NCI-H510A (cell line): ENCODE measurements at places on chromosomes 12 and 14.

DNA sequence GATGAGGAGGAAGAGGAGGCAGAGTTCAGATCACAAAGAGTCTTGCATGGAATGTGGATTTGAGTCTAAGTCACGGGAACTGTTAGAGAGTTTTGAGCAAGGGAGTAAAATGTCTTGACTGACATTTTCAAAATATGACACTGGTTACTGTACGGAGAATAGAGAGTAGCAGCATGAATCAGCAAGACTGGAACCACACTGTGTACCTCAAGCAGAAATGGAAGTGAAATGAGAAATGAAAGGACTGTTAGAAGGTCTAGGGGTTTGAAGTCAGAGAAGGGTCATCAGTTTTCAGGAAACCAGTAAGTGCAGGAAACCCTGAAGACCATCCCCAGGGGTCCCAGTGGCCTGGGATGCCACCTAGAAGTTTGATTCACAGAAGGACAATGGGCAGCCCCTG, 236.3 kb downstream of the GALC start:
- no peak for DNase-seq

DNA sequence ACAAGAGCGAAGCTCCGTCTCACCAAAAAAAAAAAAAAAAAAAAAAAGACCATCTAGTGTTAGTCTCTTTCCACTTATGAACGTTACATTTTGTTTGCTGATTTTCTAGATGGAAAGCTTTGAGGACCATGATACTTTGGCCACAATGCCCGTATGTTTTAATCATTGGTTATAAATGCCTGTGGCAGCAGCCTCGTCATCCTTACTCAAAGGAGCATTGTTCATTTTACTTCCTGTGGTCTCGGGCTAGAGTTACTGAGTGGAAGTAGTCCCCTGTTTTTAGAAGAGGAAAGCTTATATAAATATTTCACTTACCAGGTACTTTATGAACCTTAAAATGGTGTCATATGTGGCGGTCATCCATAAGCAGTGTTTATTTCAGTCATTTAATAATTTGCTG, 359.9 kb downstream of the AEBP2 start:
- no peak for DNase-seq

- no peak for DNase-seq
Observed at GRCh38 chr12:81086342-81086741, 8.5 kb downstream of the ACSS3 start.

DNA sequence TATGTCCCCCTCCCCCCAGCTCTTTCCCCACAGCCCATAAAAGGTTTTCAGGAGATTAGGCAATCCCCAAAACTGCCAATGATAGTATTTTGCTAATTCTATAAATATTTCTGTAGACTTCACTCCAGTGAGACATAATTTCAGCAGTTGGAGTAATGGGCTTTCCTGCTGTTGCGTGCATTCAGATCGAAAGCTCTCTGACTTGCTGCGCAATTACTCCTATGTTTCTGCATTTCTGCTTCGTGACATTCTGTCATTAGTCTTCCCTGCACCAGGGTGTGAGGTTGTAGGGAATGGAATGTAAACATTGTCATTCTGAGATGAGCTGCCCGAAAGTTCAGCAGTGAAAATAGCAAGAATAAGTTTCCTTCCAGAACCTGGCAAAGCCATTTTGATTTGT, 58.2 kb downstream of the SAMD4A start:
- no peak for DNase-seq

- DNase-seq: no peak
Observed at GRCh38 chr12:15770021-15770420, 19.2 kb downstream of the EPS8 start.

GRCh38 chr12:126397071-126397581, 1331.9 kb downstream of the AACS start:
- DNase-seq: no peak

- no peak for DNase-seq
Observed at GRCh38 chr12:81888961-81889360, 129.8 kb upstream of the PPFIA2 start.

DNA sequence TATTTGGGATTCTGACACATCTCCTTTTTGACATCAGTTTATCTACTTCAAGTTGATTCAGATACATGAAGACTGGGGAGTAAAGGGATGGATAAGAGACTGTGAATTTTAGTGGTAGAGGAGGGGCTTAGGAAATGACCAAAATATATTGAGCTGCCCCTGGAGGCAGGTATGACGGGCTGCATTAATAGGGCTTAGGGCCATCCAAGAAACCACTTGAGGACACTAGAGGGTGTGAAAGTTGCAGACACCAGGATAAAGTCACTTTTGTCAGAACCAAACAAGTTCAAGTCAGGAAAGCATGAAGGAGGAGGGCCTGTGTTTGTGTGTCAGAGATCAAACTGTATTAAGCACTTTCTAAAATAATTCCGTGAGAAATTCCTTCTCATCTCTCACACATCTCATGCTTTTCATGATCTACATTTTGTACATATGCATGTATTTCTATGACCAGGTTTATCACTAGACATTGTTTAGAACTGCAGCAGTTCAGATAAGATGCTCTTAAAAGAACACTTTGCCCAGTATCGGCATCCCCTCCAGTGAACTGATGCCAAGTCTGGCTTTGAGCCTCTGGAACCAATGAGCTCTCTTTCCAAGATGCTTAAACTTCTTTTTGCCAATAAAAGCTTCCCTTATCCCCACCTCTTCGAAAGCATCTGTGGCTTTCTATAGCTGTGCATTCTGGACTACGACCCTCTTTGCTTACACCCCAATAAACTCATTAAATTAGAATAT, 136.9 kb downstream of the SLC38A1 start:
- DNase-seq: no peak

DNA sequence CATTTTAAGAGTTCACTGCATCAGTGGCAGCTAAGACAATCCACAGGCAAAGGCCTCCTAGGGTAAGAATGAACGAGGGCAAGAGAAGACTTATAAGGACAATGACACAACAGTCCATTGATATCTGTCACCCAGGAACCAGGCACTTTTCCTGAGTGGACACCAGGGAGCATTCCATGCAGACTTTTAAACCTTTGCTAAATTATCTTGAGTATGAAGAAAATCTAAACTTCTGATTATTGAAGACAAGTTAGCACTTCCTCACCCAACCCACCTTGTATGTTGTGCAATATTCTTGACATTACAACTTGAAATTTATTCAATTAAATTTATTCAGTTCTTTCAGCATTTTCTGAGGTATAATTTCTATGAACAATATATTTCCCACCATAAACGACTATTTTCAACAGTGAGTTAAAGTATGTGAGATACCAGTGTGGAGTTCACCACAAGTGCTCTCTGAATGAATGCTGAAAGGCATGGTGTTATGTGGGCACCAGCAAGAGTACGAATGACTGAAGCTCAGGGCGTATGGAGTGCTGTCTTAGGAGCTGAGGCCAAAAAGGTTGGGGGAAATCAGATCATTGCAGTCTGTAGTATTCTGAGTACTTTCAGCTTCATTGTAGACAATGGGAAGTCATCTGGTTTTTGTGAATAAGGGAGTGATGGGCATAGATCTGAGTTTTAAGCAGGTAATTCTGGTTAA, 124.3 kb upstream of the LMNTD1 start:
- no peak for DNase-seq

GRCh38 chr12:56081393-56082347, 1.7 kb downstream of the ERBB3 start:
- DNase-seq: no peak

- DNase-seq: no peak
Observed at GRCh38 chr14:36035675-36036074, 140.8 kb downstream of the PTCSC3 start.

GRCh38 chr12:15788233-15789219, 662 bp downstream of the EPS8 start:
- DNase-seq: peak; percentile 61

DNA sequence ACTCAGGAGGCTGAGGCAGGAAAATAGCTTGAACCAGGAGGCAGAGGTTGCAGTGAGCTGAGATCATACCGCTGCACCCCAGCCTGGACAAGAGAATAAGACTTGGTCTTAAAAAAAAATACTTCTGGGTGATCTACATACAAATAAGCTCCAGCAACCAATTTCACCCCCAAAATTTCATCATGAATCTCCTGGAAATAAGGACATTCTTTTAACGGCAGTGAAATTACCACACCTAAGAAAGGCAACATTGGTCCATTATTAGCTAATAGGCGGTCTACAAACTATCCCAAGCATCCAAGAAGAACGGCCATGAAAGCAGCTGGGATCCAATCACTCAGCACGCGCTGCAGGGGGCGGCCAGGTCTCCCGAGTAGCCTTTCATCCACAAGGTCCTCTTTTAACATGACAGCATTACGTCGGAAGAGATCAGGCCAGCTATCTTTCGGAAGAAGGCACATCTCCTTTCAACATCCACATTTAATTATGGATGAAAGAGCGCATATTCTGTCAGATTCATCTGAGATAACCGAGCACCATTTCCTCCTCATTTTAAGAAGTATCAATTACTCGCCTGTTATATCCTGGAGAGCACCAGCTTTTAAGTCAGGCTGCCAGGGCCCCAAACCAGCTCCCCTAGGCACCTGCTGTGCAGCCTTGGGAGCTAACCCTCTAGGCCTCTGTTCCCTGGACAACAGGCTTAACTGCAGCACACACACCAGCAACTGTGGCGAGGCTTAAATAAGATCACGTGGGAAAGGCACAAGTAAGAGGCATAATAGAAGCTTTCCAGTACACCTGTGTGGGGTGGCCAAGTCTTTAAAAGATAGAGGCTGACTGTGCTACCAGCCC, 4.2 kb downstream of the SLC15A4 start:
- no peak for DNase-seq

- no peak for DNase-seq
Observed at GRCh38 chr12:89278862-89279261, 73.4 kb downstream of the DUSP6 start.

GRCh38 chr12:132521712-132522292, 31.9 kb downstream of the FBRSL1 start:
- DNase-seq: no peak

DNA sequence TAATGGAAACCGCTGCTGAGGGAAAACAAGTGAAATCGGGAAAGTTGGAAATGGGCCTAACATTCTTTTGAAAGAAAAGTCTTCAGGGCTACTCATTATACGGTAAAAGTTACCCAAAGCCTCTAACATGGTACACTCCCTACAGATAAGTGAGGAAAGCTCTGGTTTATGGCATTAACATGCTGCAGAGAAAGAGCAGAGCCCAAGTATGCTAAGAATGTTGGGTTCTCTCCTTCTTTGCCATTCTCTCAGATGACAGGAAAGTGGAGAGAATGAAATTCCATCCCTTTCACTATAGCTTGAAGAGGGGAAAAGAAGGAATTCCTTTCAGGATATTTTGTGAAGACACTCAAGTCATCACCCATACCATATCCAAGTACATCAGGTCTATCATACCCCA, 348.0 kb downstream of the SEC23A start:
- no peak for DNase-seq

GRCh38 chr12:100827901-100828520, 33.4 kb downstream of the ANO4 start:
- DNase-seq: no peak

GRCh38 chr14:24093207-24093900, 757 bp upstream of the PCK2 start:
- DNase-seq: no peak

GRCh38 chr12:31951939-31952338, 7.3 kb upstream of the RESF1 start:
- no peak for DNase-seq

GRCh38 chr14:93128725-93129459, 13.2 kb upstream of the ITPK1 start:
- DNase-seq: no peak

- DNase-seq: no peak
Observed at GRCh38 chr12:26736563-26737486, 96.2 kb downstream of the ITPR2 start.

- no peak for DNase-seq
Observed at GRCh38 chr12:130200445-130200844, 38.2 kb downstream of the FZD10 start.

- DNase-seq: no peak
Observed at GRCh38 chr12:115402443-115403180, 718.6 kb upstream of the TBX3 start.

GRCh38 chr12:13941258-13942249, 39.8 kb downstream of the GRIN2B start:
- DNase-seq: no peak

DNA sequence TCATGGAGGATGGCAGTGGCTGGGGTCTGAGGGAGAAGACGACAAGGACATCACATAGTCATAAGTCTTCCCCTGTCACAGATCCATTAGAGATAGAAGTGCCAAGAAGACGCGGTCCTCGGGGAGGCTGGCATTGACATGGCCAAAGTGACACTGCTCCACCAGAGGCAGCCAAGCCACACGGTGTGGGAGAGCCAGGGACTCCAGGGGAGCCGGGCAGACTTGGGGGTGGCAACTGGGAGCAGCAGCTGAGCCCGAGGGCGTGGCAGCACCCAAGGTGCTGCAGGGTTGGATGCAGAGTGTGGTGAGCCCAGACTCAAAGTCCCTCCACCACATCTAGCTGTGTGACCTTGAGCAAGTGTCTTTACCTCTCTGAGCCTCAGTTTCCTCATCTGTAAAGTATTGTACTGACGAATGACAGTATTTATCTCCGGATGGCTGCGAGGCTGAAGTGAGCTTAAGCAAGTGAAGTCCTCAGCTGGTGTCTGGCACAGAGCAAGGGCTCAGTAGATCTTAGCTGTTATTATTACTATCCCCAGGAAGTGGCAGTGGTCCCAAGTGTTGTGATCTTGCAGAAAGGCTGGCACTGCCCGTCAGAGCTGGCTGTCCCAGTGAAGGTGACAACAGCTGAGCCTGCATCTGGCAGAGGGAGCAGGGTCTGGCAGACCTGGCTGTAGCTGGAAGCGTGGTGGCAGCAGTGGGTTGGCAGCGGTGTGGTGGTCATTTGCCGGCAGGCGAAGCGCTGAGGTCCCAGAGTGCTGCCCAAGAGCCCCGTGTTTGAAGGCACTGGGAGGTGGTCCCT, 54.9 kb downstream of the ZNF664 start:
- DNase-seq: no peak

GRCh38 chr12:5742258-5742657, 202.8 kb downstream of the ANO2 start:
- no peak for DNase-seq

DNA sequence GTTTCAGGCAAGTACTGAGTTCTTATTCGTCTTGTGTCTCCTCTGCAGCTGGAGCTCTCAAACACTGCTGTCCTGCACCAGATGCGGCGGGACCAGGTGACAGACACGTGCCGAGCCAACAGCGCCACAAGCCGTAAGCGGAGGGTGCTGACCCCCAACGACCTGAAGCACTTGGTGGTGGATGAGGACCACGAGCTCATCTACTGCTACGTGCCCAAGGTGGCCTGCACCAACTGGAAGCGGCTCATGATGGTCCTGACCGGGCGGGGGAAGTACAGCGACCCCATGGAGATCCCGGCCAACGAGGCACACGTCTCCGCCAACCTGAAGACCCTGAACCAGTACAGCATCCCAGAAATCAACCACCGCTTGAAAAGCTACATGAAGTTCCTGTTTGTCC, 201.2 kb downstream of the SLC41A2 start:
- DNase-seq: no peak
